ENCODE measurements at places on chromosomes 16 and 17.

- no peak for DNase-seq
Observed at GRCh38 chr17:880443-881269, 98.5 kb downstream of the MRM3 start.

DNA sequence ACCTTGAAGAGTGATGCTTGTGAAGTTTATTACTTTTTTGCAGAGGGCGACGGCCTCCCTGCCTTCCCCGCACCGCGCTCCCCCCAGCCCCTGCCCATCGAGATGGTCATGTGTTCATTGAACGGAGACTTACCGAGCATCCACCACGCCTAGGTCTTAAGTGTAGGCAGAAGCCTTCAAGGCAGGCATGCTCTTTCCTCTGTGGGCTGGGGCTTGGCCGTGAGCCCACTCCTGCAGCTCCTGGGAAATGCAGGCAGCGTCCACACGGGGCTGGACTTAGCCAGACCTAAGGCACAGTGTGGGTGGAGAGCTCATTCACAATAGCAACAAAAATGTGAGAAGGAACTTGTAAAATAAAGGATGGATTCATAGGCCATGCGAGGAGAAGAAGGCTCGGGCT is 19.2 kb downstream of the RNF213 start:
- DNase-seq: no peak

DNA sequence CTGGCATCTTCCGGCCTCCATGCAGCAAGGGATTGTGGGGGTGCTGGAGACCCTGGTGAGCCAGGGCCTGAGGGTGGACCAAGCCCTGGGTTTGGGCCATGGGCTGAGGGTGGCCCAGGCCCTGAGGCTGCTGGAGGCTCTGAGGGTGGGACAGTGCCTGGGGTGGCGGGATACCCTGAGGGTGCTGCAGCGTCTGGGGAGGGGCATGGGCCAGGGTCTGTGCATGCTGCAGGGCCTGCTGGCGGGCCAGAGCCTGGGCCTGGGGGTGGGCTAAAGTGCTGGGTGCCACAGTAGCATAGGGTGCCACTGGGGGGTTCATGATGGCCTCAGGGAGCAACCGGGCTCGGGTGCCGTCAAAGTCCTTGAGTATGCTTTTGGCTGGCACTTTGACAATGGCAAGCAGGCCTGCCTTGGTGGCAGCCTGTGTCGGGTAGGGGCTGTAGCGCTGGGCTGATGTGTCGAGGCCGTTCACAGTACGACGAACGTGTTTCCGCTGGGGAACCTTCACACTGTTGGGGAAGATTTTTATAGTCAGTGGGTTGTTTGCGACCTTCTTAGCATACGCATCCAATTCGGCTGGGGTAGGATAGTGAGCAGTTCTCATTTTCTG is 15.6 kb downstream of the TRAF4 start:
- peak; percentile 5 for DNase-seq

GRCh38 chr16:57646388-57647039 is 18.1 kb downstream of the ADGRG1 start:
- no peak for DNase-seq

DNA sequence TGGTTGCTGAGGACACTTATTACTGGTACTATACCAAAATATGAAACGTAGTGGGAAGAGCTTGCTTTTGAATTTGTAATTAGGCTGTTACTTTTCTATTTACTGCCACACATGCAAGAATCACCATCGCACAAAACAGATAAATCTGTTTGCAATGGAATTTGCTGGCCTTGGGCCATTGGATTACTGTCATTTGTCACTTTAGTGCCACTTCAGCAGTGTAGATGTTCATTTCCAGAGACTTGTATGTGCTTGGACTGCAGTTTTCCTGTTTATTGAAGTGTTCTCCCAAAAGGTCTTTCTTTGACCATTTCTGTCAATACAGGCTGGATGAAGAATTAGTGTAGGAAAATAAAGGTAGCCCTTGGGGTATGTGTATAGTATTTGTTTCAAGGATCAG is 4.5 kb downstream of the USP10 start:
- DNase-seq: no peak

GRCh38 chr16:68757625-68757935 is 20.5 kb downstream of the CDH1 start:
- DNase-seq: no peak

GRCh38 chr16:57658878-57659674 is 9.0 kb upstream of the ADGRG3 start:
- DNase-seq: no peak

DNA sequence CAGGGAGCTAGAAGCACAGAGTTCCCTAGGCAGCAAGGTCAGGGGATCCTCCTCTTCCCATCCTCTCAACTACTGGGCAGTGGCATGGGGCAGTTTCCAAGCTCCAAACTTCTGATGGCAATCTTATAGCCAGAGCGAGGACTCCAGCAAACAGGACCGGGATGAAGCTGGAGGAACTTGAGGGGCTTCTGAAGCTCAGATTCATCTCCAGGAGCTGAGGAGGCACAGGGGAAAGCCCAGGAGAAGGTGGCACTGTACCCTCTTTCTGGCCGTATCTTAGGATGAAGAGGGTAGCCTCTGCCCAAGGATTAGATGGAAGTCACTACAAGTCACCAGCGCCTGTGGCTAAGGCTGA is 50.0 kb upstream of the RPL38 start:
- DNase-seq: no peak

- DNase-seq: no peak
Observed at GRCh38 chr17:37220607-37220953, 155.2 kb upstream of the C17orf78 start.

DNA sequence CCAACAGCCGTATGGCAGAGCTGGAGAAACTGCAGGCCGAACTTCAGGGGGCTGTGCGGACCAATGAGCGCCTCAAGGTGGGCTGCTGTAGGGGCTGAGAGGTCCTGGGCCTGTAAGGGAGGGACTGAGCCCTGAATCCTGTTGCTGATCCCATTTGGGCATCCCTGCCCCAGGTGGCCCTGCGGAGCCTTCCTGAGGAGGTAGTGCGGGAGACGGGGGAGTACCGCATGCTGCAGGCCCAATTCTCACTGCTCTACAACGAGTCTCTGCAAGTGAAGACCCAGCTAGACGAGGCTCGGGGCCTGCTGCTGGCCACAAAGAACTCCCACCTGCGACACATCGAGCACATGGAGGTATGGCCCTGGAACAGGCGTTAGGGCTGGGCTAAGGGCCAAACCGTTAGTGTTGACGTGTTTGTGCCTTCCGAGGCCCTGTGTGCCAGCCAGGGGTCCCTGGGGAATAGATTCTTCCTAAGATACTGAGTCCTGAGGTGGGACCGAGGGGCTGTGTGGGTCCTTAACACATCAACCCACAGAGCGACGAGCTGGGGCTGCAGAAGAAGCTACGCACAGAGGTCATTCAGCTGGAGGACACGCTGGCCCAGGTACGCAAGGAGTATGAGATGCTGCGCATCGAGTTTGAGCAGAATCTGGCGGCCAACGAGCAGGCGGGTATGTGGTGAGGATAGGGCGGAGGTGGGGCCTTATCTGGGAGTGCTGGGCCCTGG is 4.2 kb downstream of the RNF40 start:
- no peak for DNase-seq

DNA sequence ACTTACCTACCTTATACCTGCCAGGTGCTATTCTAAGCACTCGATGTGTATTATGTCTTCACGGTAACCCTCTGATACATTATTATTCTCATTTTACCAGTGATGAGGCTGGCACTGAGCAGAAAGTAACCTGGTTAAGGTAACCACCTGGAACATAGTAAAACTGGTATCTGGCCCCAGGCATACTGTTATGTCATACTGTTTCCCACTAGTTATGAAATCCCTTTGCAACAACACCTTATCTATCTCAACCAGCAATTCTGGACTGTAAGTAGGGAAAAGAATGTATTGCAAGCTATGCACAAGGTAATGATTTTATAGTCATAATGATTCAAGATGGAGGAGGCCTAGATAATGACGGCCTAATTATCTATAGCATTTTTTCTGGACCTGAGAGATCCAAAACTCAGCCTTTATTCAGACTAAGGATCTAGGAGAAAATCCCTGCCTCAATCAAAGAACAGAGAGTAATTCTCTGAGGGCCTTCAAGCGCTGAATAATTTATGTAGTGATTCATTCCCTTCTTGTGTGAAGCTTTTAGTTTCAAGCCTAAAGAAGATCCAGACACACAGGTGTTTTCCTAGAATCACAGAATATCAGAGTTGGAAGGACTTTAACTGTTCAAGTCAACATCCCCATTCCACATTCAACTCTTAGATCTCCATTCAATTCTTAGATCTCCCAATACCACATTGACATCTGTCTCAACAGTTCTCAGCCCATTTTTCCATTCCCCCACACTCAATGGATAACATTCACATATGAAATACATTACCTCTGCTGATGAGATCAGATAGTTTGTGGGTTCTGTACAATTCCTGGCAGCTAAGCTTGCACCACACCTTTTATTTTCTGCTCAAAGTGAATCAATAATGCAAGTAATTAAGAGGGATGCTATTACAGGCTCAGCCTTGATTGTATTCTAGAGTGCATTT is 14.9 kb upstream of the MMD start:
- no peak for DNase-seq

GRCh38 chr16:88743693-88744576 is 37.6 kb downstream of the CTU2 start:
- DNase-seq: peak; percentile 75

GRCh38 chr17:75152922-75153779 is 1.2 kb downstream of the JPT1 start:
- DNase-seq: peak; percentile 17

- no peak for DNase-seq
Observed at GRCh38 chr17:80793851-80794267, 197.8 kb upstream of the CHMP6 start.

- DNase-seq: peak; percentile 56
Observed at GRCh38 chr16:23948949-23949411, 113.2 kb downstream of the PRKCB start.

GRCh38 chr17:49445591-49445990 is 30.9 kb upstream of the PHB1 start:
- DNase-seq: no peak

DNA sequence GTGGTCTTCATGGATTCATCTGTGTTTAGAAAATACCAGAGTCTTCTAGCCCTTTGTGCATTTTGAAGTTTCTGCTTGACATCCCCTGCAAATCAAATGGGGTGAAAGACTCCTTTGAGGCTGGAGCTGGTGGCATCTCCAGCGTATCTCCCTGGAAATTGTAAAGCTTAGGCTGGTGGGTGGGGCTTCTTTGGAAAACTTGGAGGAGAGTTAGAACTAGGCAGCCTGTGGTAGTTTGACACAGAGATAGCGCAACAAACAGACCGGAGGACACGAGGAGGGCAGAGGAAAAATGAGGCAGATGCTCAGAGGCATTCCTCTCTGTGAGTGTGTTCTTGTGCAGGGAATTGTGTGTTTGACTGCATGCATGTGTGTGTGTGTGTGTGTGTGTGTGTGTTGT is 116.3 kb downstream of the IRX5 start:
- DNase-seq: no peak

GRCh38 chr16:87687998-87688529 is 77.7 kb downstream of the KLHDC4 start:
- no peak for DNase-seq

GRCh38 chr17:68101987-68102314 is 66.4 kb downstream of the KPNA2 start:
- no peak for DNase-seq

Measured in activated naive CD4-positive, alpha-beta T cell treated with anti-CD3 and anti-CD28 coated beads, Interleukin-2, amount 50 U/mL, for 16 hours (primary cell).